ENCODE measurements at places on chromosomes 4 and X.

GRCh38 chr4:180333162-180333561, 1910.0 kb upstream of the TENM3 start:
- DNase-seq = no peak

- no peak for DNase-seq
Measured at GRCh38 chr4:169109035-169109675, 99.1 kb upstream of the CBR4 start.

GRCh38 chrX:45851434-45851991, 650.8 kb upstream of the DIPK2B start:
- DNase-seq = no peak

GRCh38 chr4:128908735-128909134, 99.2 kb downstream of the JADE1 start:
- no peak for DNase-seq

- DNase-seq = no peak
Measured at GRCh38 chr4:1081689-1082040, 31.7 kb downstream of the RNF212 start.

- DNase-seq = no peak
Measured at GRCh38 chr4:6441202-6441582, 31.2 kb downstream of the PPP2R2C start.

- no peak for DNase-seq
Measured at GRCh38 chr4:8821151-8821950, 50.3 kb downstream of the HMX1 start.

Data from esophagus squamous epithelium (tissue), 5 donors.